Colonic mucosa (tissue), 4 donors: ENCODE measurements at places on chromosomes 11 and 22. TPM values are rescaled to one million over a fixed set of nuclear protein-coding genes. Genes with fewer than 3 reads are reported as not detected.
A peak's percentile ranks its signal among the peaks of the same experiment; 100 is the strongest.

The SLC29A2 gene
- total RNA-seq: 28.3 TPM

The DTX4 gene
- total RNA-seq: 59.7 TPM

DNA sequence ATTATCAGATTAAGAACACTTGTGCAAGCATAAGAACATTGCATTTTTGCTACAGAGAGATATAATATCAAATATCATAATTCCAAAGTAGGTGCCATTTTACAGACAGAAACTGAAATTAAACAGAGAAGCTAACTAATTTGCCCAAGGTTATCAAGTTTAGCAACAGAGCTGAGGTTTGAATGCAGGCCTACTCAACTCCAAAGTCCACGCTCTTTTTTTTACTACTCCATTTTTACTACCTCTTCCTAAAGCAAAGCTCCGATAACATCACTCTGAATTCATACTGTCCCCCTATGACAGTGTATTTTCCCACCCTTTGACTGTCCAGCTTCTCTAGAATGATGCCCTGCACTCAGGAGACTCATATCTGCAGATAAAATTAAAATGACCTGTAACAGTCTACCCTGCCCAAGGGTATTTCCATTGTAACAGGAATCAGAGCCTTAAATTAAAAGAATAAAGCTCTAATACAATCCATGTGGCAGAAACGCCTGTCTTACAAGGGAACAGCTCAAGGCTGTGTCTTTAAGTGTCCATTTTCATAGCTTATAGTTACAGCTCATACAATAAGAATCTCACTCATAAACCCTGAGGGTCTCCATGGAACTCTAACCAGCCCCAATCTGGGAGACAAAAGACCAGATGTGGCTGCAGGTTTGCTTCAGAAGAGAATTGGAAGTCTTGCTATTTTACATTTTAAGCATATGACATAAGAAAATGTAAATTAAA lies 36.8 kb downstream of the ALG9 start:
- no peak for DNase-seq

DNA sequence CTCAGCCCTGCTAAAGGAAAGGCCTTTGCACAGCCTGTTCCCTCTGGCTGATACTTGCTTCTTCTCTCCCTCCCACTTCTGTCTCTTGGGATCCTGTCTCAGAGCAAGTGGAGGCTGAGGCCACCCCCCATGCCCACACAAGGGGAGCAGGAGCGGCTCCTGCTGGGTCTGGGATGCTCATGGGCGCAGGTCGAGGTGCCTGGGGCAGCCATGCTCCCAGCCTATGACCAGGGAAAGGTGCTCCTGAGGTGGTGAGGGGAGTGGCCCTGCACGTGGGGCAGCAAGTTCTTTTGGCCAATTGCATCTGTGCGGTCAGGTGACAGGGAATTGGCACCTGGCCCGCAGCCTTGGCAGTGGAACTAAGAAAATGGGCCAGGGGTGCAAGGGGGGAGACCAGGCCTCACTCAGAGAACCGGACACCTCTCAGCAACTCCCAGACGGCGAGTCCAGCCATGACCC lies 1.5 kb downstream of the MAPK11 start:
- DNase-seq: peak; percentile 54

The BCO2 gene
- 6.0 TPM for total RNA-seq

The KIRREL3 gene
- total RNA-seq: 0.61 TPM
